Metanephros (tissue), 2 donors: ENCODE measurements at places on chromosomes 3 and 15. TPM values are rescaled to one million over a fixed set of nuclear protein-coding genes. Genes with fewer than 3 reads are reported as not detected.

Gene GRAMD2A
- 0.82 TPM for total RNA-seq

Gene AGBL1
- 9.9 TPM for total RNA-seq

Gene ZNF717
- 22.6 TPM for total RNA-seq

Gene IQCF5
- total RNA-seq, result not detected

Gene ARHGEF26
- total RNA-seq, result 12.0 TPM

Gene GOLGA8R
- 8.2 TPM for total RNA-seq

Gene TTLL13
- total RNA-seq, result 1.3 TPM

Gene AHSG
- total RNA-seq, result 1.3 TPM

Gene ANKRD34C
- total RNA-seq, result 0.12 TPM

Gene TMEM158
- total RNA-seq, result 8.2 TPM

Gene ACKR4
- 1.9 TPM for total RNA-seq

Gene SST
- total RNA-seq, result 1.1 TPM

Gene UROC1
- 0.35 TPM for total RNA-seq

Gene CCR1
- total RNA-seq, result 4.3 TPM

Gene TMC3
- not detected for total RNA-seq

Gene TIGIT
- 1.5 TPM for total RNA-seq

Gene NOX5
- total RNA-seq, result 0.23 TPM

Gene KNL1
- 13.7 TPM for total RNA-seq

Gene VPS13C
- total RNA-seq, result 87.5 TPM

Gene TIPARP
- 27.2 TPM for total RNA-seq

Gene HHATL
- 9.0 TPM for total RNA-seq

Gene GRIP2
- total RNA-seq, result 5.4 TPM

Gene SMCO1
- total RNA-seq, result 3.5 TPM

Gene WNT7A
- total RNA-seq, result not detected

Gene ERC2
- total RNA-seq, result 3.0 TPM

Gene ITPKA
- total RNA-seq, result 0.47 TPM

Gene TMIE
- total RNA-seq, result 0.64 TPM

Gene ACVR2B
- 24.1 TPM for total RNA-seq

Gene HHLA2
- total RNA-seq, result 13.8 TPM

Gene ATP10A
- 5.1 TPM for total RNA-seq

Gene CHP1
- total RNA-seq, result 61.0 TPM

Gene ECE2
- total RNA-seq, result not detected

Gene LRTM1
- total RNA-seq, result 16.1 TPM

Gene EBLN2
- total RNA-seq, result 12.1 TPM

Gene DZIP1L
- total RNA-seq, result 53.6 TPM

Gene CHD2
- total RNA-seq, result 167 TPM

Gene NPRL2
- total RNA-seq, result 27.5 TPM

Gene SCN11A
- 1.5 TPM for total RNA-seq

Gene CXCR6
- total RNA-seq, result 0.12 TPM

Gene MME
- total RNA-seq, result 160 TPM

Gene PRTG
- 26.0 TPM for total RNA-seq

Gene SLC12A1
- 578 TPM for total RNA-seq

Gene GPR160
- total RNA-seq, result 25.9 TPM

Gene A4GNT
- total RNA-seq, result not detected

Gene HESX1
- 0.76 TPM for total RNA-seq

Gene DUOX1
- 1.8 TPM for total RNA-seq

Gene HYAL1
- total RNA-seq, result 6.3 TPM

Gene FBXL22
- total RNA-seq, result 9.2 TPM
